ENCODE measurements at places on chromosomes 4 and X. TPM values are rescaled to one million over a fixed set of nuclear protein-coding genes. Genes with fewer than 3 reads are reported as not detected.
A peak's percentile ranks its signal among the peaks of the same experiment; 100 is the strongest.

The MPP1 gene
- 13.0 TPM for total RNA-seq

The CT45A10 gene
- not detected for total RNA-seq

The MEPE gene
- not detected for total RNA-seq

The SPANXA2 gene
- not detected for total RNA-seq

The ZBTB33 gene
- 5.0 TPM for total RNA-seq

The HNRNPD gene
- 63.4 TPM for total RNA-seq

The CFAP299 gene
- total RNA-seq: 0.55 TPM

The AR gene
- total RNA-seq: not detected

The IL3RA gene
- not detected for total RNA-seq

The TSPAN7 gene
- not detected for total RNA-seq

The WDFY3 gene
- 15.4 TPM for total RNA-seq

The UGT2A1 gene
- not detected for total RNA-seq

The CDKL2 gene
- not detected for total RNA-seq

The RPS6KA6 gene
- total RNA-seq: 1.4 TPM

The MAGEC3 gene
- total RNA-seq: not detected

- DNase-seq: no peak
Observed at GRCh38 chr4:149735796-149736195, 79.8 kb downstream of the IQCM start.

GRCh38 chr4:7858498-7858897, 81.2 kb downstream of the AFAP1 start:
- no peak for DNase-seq

GRCh38 chr4:177759729-177760128, 317.5 kb upstream of the AGA start:
- no peak for DNase-seq

DNA sequence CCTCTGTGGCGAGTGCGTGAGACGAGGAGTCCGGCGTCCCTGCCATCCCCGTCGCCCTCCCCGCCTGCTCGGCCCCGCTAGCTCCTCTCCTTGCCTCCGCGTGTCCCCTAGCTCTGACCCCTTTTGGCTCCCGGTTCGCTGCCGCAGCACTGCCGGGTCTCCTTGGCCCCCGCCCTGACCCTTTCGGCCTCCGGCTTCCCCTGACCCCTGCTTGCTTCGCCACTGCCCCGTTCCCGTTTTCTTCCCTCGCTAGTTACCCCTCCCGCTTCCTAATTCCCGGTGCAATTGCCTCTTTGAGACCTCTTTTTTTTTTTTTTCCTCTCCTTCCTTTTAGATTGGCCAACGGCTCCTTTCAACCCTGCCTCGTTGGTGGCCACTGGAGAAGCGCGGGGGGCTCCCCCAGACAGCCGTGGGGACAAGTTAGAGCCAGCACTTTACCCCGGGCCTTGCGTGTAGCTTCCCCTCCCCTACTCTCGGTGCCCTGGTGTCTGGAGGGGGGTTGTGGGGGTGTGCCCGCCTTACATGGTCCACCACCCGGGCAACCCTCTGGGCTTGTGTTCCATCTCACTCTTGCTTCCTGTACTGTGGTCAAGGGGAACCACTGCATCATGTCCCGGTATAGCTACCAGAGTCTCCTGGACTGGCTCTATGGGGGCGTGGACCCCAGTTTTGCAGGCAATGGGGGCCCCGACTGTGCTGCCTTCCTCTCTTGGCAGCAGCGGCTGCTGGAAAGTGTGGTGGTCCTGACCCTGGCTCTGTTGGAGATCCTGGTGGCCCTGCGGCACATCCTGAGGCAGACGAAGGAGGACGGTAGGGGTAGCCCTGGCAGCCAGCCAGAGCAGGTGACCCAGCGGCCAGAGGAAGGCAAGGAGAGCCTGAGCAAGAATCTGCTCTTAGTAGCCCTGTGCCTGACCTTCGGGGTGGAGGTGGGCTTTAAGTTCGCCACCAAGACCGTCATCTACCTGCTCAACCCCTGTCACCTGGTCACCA, 548 bp downstream of the TMEM164 start:
- peak; percentile 18 for DNase-seq

GRCh38 chr4:158410272-158410671, 111.4 kb upstream of the RXFP1 start:
- DNase-seq: no peak

- DNase-seq: no peak
Observed at GRCh38 chr4:164906368-164906767, 29.4 kb downstream of the APELA start.

GRCh38 chr4:145760176-145760575, 80.2 kb downstream of the C4orf51 start:
- DNase-seq: no peak

GRCh38 chr4:950136-951020, 18.1 kb downstream of the TMEM175 start:
- no peak for DNase-seq

DNA sequence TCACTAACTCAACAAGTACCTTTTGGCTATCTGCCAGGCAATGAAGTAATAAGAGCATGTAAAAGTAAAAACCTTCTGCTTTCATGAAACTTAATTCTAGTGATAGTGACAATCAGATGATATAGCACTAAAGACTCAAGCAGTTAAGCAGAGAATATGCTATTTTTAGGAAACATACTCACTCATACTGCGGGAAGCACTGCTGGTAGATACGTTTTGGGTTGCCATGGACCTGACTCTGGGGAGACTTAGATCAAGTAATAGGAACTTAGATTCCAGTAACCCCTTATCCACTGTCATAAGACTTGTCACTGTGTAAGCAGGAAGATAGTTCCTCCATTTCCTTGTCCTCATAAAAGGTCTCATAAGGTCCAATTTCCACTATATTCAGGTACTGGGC, 386.3 kb downstream of the DMD start:
- no peak for DNase-seq

DNA sequence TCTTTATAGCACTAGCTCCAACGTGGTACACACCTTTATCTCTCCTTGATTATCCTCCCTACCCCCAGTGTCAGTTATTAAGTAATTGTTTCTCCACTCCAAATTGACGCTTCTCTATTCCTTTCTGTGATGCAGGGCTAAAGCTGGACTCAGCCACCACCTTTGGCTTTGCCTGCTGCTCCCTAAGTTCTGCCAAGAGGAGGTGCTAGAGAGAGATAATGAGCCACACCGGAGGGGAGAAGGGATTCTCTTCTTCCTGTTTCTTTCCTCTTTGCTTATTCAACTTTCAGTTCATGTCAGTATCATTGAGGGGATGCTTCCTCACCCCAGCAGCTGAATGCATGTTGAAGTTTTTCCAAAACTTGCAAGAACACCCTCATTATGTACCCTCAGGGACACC, 176.5 kb downstream of the GBA3 start:
- DNase-seq: no peak

DNA sequence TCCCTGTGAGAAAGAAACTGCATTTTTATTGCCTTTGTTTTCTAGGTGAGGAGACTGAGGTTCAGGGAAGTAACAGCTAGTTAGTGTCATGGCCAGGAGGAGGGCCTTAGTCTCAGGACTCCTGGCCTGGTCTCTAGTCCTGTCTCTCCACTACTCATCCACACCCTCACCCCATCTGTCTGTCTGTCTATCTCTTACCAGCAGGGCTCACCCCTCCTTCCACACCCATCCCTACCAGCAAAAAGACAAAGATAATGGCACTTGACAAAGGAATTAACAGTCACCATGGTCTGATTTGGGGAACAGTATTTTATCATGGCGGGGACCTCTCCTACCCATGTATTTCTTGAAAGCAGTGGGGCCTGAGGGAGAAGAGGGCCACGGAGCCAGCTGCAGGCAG, 125.8 kb downstream of the REPS2 start:
- no peak for DNase-seq

GRCh38 chrX:152202886-152203285, 64.5 kb upstream of the MAGEA10 start:
- no peak for DNase-seq

GRCh38 chrX:50721764-50722521, 92.1 kb downstream of the SHROOM4 start:
- no peak for DNase-seq

DNA sequence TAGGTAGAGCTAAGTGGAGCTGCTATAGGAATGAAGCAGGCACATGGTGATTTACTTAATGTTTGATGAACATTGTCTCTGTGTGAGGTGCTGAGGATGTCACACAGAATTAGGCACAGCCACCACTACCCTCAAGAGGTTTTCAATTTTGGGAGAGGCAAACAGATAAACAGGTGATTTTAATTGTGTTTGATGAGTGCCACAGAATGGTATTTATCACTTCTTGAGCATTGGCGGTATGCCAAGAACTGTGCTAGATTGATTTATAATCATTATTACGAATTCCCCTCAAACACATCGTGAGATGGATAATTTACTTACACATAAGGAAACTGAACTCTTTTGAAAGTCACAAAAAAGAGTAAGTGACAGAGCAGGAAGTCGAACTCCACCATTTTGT, 74.8 kb downstream of the FREM3 start:
- DNase-seq: no peak

- no peak for DNase-seq
Observed at GRCh38 chr4:5079581-5079980, 28.3 kb downstream of the STK32B start.

GRCh38 chr4:10107111-10108091, 9.2 kb downstream of the WDR1 start:
- no peak for DNase-seq

GRCh38 chr4:28621591-28621990, 1761.0 kb downstream of the STIM2 start:
- DNase-seq: no peak

DNA sequence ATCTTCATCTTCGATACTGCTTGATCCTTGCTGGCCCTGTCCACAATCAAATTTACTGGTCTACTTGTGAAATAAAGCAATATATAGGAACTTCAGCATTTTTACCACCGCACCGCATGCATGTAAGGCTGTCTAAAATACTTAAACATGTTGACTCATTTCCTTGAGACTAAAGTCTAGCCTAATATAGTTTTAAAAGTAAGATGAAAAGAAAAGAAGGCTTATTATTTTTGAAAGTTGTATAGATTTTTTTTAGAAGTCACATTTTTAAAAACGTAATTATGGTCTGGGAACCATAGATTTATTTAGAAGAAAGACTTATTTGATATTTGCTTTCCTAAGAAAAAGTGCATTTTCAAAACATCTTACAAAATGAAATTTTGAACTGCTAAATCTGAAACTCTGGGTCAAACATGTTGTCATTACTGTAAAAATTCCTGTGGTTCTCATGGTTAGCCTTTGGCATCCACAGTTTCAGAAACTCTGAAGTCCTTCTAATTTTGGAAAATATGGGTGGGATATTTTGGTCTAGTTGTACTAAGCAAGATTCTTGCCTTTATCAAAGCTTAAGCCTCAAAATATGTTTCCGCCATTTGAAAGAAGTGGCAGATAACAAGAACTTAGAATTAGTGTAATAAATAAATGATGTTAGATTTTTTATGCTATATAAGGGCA, 423.5 kb upstream of the CTSO start:
- no peak for DNase-seq

DNA sequence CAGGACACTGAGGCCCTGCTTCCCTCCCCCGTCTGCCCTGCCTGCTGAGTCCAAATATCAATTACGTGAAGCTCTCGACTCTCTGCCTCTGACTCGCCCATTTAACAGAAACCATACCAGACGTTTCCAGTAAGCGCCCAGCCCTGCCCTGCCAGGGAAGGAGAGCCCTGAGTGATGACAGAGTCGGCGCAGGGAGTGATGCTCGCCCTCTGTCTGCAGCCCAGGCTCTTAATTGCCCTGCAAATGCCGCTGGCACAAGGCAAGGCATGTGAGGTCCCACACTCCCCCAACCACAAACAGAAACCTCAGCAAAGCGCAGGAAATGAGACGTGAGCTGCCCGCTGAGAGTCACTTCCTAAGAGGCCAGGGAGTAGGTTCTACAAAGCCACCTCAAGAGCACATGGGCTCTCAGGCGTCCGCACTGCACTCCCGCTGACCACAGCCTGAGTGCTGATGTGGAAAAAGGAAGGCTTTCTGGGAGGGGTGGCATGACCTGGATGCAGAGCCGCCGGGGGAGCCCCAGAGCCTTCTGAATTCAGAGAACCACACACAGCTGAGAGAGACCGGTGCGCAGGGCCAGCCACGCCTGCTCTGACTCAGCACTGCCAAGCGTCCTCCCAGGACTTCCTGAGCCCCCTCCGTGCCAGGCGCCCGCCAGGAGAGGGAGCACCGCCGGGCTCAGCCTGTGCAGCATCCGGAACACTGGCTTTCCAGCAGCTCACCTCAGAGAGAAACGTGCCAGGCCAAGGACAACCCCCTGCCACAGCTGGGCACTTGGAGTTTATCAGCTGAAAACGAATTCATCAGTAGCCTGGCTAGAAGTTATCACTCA, 5.3 kb downstream of the ZFYVE28 start:
- peak; percentile 84 for DNase-seq

DNA sequence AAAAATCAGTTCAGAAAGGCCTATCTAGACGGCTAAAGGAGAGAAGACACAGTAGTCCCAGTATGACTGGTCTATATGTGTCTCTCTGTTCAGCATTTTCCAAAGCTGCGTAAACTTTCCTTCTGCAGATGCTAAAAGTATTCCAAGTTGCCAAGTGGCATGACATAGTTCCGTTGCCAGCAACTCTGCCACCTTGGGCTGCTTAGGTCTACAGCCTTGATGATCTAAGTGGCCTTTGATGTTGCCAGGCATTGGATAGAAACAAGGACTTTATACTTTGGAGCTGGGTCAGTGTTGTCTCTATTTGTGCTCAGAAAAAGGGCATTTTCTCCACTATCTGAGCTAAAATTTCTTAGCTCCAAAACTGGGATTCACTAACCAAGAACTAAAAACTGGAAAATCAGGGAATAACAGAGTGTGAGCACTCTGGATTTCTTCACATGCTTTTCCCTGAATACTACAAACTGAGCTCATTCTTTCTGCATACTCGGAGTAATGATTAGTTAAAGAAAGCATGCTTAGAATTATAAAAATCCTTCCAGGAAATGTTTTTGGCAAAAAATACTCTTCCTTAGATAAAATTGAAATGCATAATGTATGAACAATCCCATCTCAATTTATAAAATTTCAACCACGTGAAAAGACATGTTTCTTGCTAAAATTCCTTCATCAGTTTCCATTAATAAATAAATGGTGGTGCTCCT, 191.4 kb downstream of the ADAMTS3 start:
- no peak for DNase-seq

- no peak for DNase-seq
Observed at GRCh38 chr4:64940698-64941097, 531.4 kb upstream of the TECRL start.

DNA sequence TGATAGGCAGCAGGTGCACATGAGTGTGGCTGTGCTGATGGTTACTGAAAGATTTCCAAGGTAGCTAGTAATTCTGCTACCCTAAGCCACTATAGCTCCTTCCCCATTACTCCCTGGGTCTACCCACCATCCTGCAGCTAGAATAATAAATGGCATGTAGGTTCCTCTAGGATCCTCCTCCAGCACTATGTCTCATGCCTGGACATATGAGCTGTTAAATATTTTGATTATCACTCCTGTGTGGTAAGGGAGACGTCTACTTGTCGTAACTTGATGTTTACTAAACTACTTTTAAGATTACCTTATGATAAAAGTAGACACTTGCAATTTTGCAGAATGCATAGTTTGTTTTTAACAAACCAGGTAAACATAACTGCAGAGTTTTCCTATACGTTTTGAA, 35.5 kb downstream of the TET2 start:
- DNase-seq: no peak
